ENCODE measurements at places on chromosomes 2 and 18. TPM values are rescaled to one million over a fixed set of nuclear protein-coding genes. Genes with fewer than 3 reads are reported as not detected.
A peak's percentile ranks its signal among the peaks of the same experiment; 100 is the strongest.

DNA sequence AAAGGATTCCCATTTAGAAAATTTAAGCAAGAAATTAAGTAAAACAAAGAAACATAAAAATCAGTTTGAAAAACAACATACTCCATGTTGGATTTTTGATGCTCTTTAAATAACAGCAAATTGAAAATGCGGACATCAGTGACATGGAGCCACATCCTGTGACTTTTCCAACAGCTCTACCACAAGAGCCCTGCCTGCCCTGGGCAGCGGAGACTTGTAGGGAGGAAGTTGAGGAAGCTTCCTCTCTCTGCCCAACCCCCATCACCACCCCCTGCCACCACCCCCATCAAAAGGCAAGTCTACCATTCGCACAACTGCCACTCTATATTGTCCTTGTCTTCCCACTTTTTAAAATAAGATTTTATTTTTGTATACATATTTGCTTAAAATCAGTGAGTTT is 32.8 kb upstream of the DAPL1 start:
- no peaks in the 10 kb centered on the region for H3K36me3 ChIP-seq
- peaks cover 3% of the 10 kb centered on the region for H3K27me3 ChIP-seq
- H3K4me1 ChIP-seq: no peaks in the 10 kb centered on the region
- no peak overlapping the region for H3K4me3 ChIP-seq
- DNase-seq: no peak

- peaks cover 7% of the 10 kb centered on the region for H3K4me1 ChIP-seq
- no peak overlapping the region for H3K27ac ChIP-seq
- no peak overlapping the region for H3K4me3 ChIP-seq
- H3K36me3 ChIP-seq: peaks cover 19% of the 10 kb centered on the region
- DNase-seq: no peak
- no peaks in the 10 kb centered on the region for H3K27me3 ChIP-seq
Observed at GRCh38 chr18:13680612-13681011, 45.7 kb downstream of the FAM210A start.

DNA sequence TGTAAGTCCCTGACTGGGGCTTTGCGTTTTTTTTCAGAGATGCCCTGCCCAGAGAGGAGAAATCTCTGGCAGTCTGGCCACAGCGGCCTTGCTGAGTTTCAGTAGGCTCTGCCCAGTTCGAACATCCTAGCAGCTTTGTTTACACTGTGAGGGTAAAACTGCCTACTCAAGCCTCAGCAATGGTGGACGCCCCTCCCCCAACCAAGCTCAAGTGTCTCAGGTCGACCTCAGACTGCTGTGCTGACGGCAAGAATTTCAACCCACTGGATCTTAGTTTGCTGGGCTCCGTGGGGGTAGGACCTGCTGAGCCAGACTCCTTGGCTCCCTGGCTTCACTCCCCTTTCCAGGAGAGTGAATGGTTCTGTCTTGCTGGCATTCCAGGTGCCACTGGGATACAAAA is 31.7 kb downstream of the L3MBTL4 start:
- no peak overlapping the region for H3K4me3 ChIP-seq
- H3K27ac ChIP-seq: no peak overlapping the region
- H3K27me3 ChIP-seq: no peaks in the 10 kb centered on the region
- H3K36me3 ChIP-seq: no peaks in the 10 kb centered on the region
- H3K4me1 ChIP-seq: no peaks in the 10 kb centered on the region

DNA sequence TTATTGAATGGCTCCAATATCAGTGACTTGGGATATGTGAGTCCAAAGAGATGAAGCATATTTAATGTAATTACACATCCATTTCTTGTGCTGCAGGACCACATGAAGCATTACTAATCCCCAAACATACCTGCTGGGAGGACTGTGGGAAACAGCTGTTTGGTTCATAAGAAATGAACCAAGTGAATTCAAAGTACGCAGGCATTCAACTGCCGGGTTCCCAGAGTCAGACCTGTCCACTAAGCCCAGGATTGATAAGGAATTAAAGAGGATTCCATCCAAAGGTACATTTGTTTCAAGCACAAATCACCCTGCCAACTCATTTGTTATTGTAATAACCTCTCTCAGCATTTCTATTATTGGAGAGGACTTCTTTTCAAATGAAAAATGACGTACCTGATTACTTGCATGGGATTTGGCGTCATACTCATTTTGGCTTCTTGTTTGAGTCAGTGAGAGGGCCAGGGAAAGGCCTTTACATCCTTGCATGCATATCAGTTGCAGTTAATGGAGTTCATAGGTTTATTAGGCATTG is 230.7 kb downstream of the TXNL1 start:
- DNase-seq: no peak
- H3K4me3 ChIP-seq: no peak overlapping the region
- H3K36me3 ChIP-seq: no peaks in the 10 kb centered on the region
- H3K4me1 ChIP-seq: no peaks in the 10 kb centered on the region
- no peak overlapping the region for H3K27ac ChIP-seq

DNA sequence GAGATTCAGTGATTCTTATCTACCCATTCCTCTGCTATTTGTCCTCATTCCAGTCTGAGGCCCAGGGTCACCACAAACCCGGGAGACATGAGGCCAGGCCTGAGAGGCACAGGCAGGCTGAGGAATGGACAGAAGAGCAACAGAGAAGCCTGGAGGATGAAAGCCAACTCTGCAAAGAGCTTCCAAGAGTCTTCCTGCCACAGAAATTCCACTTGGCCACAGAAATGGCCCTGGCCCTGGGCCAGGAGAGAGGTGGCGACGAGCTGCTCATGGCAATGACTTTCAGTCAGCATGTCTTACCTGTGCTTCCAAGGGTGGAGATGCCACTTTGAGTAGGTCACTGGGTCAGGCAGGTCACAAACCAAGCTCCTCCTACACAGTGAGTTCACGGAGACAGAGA is 155.3 kb upstream of the PKDCC start:
- H3K27me3 ChIP-seq: peaks cover 28% of the 10 kb centered on the region
- no peak for DNase-seq
- H3K27ac ChIP-seq: no peak overlapping the region

- DNase-seq: no peak
- peaks cover 12% of the 10 kb centered on the region for H3K4me1 ChIP-seq
- no peaks in the 10 kb centered on the region for H3K27me3 ChIP-seq
- H3K27ac ChIP-seq: no peak overlapping the region
- H3K4me3 ChIP-seq: no peak overlapping the region
Observed at GRCh38 chr2:112812318-112813267, 24.0 kb downstream of the IL1B start.

- no peaks in the 10 kb centered on the region for H3K27me3 ChIP-seq
- H3K4me1 ChIP-seq: peaks cover 3% of the 10 kb centered on the region
- no peaks in the 10 kb centered on the region for H3K36me3 ChIP-seq
- no peak overlapping the region for H3K27ac ChIP-seq
Observed at GRCh38 chr2:109292386-109292785, 163.4 kb downstream of the SH3RF3 start.

GRCh38 chr2:49332415-49332814 is 178.1 kb upstream of the FSHR start:
- H3K27me3 ChIP-seq: no peaks in the 10 kb centered on the region
- no peak overlapping the region for H3K4me3 ChIP-seq
- H3K36me3 ChIP-seq: no peaks in the 10 kb centered on the region
- H3K4me1 ChIP-seq: no peaks in the 10 kb centered on the region
- DNase-seq: no peak

- no peak for DNase-seq
- no peaks in the 10 kb centered on the region for H3K27me3 ChIP-seq
- no peaks in the 10 kb centered on the region for H3K36me3 ChIP-seq
- H3K27ac ChIP-seq: no peak overlapping the region
- H3K4me3 ChIP-seq: no peak overlapping the region
Observed at GRCh38 chr18:78820161-78820834, 159.3 kb upstream of the SALL3 start.

GRCh38 chr2:208671284-208671683 is 264.7 kb downstream of the PTH2R start:
- no peaks in the 10 kb centered on the region for H3K27me3 ChIP-seq
- no peak overlapping the region for H3K4me3 ChIP-seq
- no peaks in the 10 kb centered on the region for H3K4me1 ChIP-seq
- H3K27ac ChIP-seq: no peak overlapping the region
- no peaks in the 10 kb centered on the region for H3K36me3 ChIP-seq
- DNase-seq: no peak

DNA sequence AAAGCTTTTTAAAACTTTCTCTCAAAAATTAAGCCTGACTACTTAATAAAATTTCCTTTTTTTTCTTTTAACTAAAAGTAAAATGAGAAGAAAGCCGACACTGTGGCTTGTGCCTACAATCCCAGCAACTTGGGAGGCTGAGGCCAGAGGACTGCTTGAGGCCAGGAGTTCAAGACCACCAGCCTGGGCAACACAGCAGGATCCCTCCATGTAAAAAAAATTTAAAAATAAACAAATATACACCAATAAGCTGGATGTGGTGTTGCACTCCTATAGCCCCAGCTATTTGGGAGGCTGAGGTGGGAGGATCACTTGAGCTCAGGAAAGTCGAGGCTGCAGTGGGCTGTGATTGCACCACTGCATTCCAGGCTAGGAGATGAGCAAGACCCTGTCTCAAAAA is 37.4 kb downstream of the HNRNPLL start:
- no peak overlapping the region for H3K4me3 ChIP-seq
- H3K27ac ChIP-seq: no peak overlapping the region
- H3K4me1 ChIP-seq: peaks cover 4% of the 10 kb centered on the region
- H3K27me3 ChIP-seq: no peaks in the 10 kb centered on the region
- H3K36me3 ChIP-seq: peaks cover 37% of the 10 kb centered on the region

DNA sequence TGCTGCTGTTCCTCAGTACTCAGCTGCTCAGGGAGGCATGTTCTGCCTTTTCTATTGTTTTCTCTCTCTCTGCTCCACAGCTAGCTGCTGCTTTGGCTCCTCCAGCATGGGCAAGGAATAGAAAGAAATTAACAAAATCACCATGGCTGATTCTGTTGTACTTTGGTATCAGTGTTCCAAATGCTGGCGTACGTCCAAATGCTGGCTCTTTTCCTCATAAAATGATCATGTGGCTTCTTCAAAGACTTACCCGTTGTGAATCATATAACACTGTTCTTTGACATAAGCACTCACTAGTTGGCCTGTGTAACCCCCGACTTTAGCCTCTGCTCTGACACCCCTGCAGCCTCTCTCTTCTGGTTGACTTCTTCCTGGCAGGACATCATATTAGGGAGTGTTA is 547.6 kb downstream of the CPS1 start:
- H3K4me1 ChIP-seq: no peaks in the 10 kb centered on the region
- no peak overlapping the region for H3K27ac ChIP-seq
- H3K36me3 ChIP-seq: no peaks in the 10 kb centered on the region
- H3K4me3 ChIP-seq: no peak overlapping the region
- no peak for DNase-seq

GRCh38 chr18:76460482-76460881 is 34.6 kb downstream of the ZNF516 start:
- no peak overlapping the region for H3K27ac ChIP-seq
- H3K36me3 ChIP-seq: no peaks in the 10 kb centered on the region
- peaks cover 5% of the 10 kb centered on the region for H3K4me1 ChIP-seq
- DNase-seq: no peak
- H3K4me3 ChIP-seq: no peak overlapping the region
- H3K27me3 ChIP-seq: no peaks in the 10 kb centered on the region

GRCh38 chr2:53021828-53022227 is 745.8 kb upstream of the CHAC2 start:
- no peak overlapping the region for H3K4me3 ChIP-seq
- no peaks in the 10 kb centered on the region for H3K36me3 ChIP-seq
- no peak for DNase-seq
- H3K27me3 ChIP-seq: no peaks in the 10 kb centered on the region
- no peaks in the 10 kb centered on the region for H3K4me1 ChIP-seq

GRCh38 chr2:240999873-241000541 is 1.6 kb downstream of the SNED1 start:
- peaks cover 20% of the 10 kb centered on the region for H3K27me3 ChIP-seq
- H3K36me3 ChIP-seq: no peaks in the 10 kb centered on the region
- H3K4me1 ChIP-seq: peaks cover 5% of the 10 kb centered on the region
- H3K27ac ChIP-seq: no peak overlapping the region
- no peak overlapping the region for H3K4me3 ChIP-seq
- DNase-seq: peak; percentile 5

- H3K4me3 ChIP-seq: no peak overlapping the region
- no peaks in the 10 kb centered on the region for H3K4me1 ChIP-seq
- H3K27ac ChIP-seq: no peak overlapping the region
- H3K27me3 ChIP-seq: peaks cover 2% of the 10 kb centered on the region
- H3K36me3 ChIP-seq: no peaks in the 10 kb centered on the region
Observed at GRCh38 chr18:75341267-75341666, 86.2 kb downstream of the SMIM21 start.

DNA sequence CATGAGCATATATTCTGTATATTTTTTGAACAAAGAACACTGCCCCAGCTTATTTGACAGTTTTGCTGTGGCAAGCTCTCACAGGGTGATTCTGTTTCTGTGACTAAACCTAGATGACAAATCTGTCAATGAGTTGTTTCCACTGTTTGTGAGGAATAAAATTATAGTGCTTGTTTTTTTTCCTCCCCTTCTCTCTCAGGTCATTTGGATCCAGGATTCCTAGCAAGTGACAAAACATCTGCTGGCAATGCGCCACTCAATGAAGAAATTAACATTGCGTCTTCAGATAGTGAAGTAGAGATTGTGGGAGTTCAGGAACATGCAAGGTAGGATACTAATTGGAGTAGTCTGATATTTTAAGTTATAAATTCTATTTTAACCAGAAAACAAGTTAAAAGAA is 149.3 kb downstream of the HAUS1 start:
- peak overlapping the region; percentile 41 for H3K27ac ChIP-seq
- DNase-seq: no peak
- H3K27me3 ChIP-seq: no peaks in the 10 kb centered on the region
- H3K4me3 ChIP-seq: no peak overlapping the region

DNA sequence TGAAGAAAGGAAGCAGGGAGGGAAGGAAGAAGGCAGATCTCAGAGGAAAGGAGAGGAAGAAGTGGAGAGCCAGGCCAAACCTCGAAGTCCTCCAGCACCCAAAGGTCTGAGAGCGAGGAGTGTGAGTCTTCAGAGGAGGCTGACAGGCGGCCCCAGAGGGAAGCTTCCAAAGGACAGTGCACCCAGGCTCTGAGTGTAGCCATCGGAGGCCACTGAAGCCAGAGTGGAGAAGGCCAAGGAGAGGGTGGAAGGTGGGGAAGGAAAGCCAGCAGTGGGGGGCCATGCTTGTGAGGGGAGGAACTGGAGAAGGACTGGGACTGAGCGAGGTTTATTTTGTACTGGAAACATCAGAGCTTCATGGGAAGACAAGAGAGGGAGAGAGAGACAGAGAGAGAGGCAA is 6.0 kb downstream of the ATP6V1B1 start:
- H3K4me3 ChIP-seq: no peak overlapping the region
- no peak overlapping the region for H3K27ac ChIP-seq
- DNase-seq: no peak

Gene FIGN
- total RNA-seq: not detected

Gene KCNJ3
- total RNA-seq: not detected

Gene VWC2L
- not detected for total RNA-seq
